NCI-H1105 treated with DMSO at 0.1 percent for 48 hours (cell line): ENCODE measurements at places on chromosomes 6 and 20.

GRCh38 chr6:134138226-134138975 lies 86.0 kb upstream of the SLC2A12 start:
- DNase-seq, result no peak

- DNase-seq, result no peak
Observed at GRCh38 chr20:32359633-32360332, 1.7 kb downstream of the ASXL1 start.

- no peak for DNase-seq
Observed at GRCh38 chr6:149761438-149761837, 11.9 kb downstream of the PCMT1 start.

- DNase-seq, result no peak
Observed at GRCh38 chr20:10610251-10610650, 63.5 kb downstream of the JAG1 start.

- DNase-seq, result no peak
Observed at GRCh38 chr6:127173156-127173940, 54.9 kb downstream of the RSPO3 start.

GRCh38 chr20:23517719-23518118 lies 26.8 kb downstream of the CST8 start:
- DNase-seq, result no peak

- DNase-seq, result no peak
Observed at GRCh38 chr6:1970151-1970561, 275.2 kb downstream of the GMDS start.

- DNase-seq, result no peak
Observed at GRCh38 chr20:17520583-17520982, 10.6 kb downstream of the BFSP1 start.

DNA sequence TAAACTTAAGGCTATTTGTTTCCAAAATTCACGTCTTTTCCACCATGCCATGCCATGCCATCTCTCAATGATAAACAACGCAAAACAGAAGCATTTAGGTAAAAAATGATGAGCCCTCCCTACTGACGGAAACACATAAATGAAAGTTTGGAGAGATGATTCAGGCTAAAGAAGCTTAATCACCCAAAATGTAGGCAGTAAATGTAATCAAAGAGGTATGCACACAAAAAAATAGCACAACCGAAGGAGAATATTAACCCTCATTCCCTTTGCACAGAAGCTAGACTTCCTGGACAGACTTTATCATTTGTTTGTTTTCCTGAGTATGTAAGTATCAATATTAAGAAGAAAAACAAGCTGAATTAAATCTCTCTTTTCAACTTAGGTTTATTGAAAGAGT lies 28.8 kb downstream of the DCDC2 start:
- DNase-seq, result no peak

GRCh38 chr20:34762031-34762555 lies 57.9 kb downstream of the TP53INP2 start:
- DNase-seq, result no peak

DNA sequence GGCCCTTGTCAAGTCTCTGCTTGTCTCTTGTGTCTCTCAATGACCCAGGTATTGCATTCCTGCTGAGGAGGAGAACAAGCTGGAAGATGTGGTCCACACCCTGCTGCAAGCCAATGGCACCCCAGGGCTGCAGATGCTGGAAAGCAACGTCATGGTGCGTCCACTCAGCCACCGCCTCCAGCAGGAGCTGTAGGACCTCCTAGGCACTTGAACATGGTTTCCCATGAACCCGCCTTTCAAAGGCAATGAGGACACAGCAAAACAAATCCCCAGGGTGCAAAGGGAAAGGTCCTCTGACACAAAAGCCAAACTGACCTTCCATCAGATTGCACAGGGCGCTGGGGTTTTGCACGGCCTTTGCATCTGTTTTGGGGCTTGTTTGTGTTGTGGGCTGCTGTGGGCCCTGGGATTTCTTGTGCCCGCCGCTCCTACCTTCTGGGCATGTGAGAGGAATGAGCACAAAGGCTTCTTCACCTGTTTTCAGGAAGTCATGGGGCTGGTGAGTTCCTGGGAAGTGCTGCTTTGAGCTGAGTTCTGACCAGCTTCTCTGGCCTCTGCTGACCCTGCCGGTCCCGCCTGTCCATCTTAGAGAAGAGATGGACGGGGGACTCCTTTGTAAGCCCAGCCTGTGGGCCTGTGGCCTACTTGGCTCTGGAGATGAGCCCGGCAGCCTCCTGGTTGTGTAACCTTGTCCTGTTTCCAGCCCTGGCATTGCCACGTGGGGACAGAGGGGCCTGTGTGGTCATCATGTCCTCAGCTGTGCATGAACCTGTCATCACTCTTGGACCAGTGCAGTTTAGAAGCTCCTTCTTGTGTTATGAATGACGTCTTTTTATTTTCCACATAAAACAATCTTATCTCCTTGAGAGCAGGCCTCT lies 151.3 kb downstream of the DTNBP1 start:
- no peak for DNase-seq

- DNase-seq, result no peak
Observed at GRCh38 chr20:48787861-48788375, 39.9 kb downstream of the PREX1 start.

DNA sequence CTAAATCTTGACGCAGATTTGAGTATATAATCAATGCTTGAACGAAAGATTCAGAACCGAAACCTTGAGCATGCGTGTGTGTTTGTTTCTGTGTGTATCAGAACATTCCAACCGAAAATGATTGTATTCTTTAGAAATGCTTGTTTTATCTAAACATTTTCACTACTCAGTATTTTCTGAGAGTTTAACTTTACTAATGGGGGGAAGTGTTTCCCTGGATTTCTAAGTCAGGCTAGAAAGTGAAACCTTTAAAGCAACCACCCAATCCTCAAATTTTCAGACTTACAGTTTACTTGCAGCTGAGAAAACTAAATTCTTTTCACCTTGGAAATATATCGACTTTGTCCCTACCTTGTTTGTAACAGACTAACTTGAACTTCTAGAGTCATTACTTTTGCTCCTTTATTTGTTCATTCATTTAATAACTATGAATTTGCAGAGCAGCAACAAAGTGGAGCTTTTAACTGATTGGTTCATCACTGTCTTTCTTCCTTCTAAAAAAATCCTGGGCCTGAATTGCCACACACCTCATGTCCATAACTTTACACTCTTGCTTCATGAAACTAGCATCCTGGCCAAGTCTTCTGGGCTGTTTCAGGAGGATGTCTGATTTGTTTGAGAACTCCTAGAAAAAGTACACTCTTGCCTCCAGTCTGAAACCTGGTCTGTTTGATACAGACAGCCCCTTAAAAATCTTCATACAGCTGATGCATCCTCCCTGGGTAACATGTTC lies 77.8 kb upstream of the XRN2 start:
- DNase-seq, result no peak

- DNase-seq, result no peak
Observed at GRCh38 chr20:50246367-50247195, 56.0 kb downstream of the CEBPB start.

DNA sequence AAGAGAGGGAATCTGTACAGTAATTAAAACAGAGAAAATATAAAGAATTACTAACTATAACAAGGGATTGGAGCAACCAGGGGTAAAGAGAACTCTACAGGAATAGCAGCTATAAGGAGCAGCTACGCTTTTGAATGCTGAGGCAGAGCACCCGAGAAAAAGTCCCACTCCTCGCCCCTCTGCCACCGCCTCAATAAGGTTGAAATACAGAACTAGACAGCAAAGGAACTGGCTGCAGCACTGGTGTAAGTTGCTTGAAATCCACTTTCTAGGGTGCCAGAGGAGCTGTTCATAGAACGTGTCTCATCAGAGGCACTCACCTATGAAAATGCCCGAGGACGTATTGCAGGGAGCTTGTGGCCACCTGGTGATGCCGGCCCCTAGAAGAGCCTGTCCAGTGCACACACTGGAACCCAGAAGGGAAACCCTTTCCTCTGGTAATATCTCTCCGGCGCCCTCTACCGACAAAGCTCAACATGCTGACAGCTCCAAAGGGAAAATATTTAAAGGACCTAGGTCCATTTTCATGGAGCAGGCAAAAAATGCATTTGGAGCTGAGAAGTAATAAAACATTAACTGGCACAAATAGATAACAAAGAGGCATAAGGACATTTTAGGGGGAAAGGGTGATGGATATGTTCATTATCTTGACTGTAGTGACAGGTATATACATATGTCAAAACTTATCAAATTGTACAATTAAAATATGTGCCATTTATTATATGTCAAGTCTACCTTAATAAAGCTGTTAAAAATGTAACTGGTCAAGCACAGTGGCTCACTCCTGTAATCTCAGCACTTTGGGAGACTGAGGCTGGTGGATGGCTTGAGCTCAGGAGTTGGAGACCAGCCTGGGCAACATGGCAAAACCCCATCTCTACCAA lies 137.4 kb upstream of the HDAC2 start:
- peak; percentile 26 for DNase-seq

DNA sequence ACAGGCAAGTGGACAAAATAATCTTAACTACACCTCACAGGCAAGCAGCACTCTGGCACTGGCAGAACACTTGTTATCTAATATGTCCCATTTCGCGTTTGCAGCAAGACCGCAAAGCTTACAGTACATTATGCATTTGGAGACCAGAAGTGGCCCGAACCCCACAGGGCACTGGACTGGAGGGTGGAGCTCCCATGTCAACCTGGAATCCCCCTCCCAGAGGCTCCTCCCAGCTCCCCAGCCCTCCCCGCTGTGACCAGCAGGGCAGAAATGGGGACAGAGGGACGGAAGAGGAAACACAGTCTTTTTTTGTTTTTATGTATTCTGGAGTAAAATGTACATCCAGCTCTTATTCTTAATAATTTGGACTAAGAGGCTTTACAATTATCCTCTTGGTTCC lies 263.7 kb downstream of the SMOC2 start:
- DNase-seq, result no peak

GRCh38 chr6:8579372-8579771 lies 144.0 kb upstream of the SLC35B3 start:
- no peak for DNase-seq

GRCh38 chr6:68279793-68280557 lies 355.1 kb upstream of the ADGRB3 start:
- no peak for DNase-seq

GRCh38 chr6:53992522-53992921 lies 118.7 kb upstream of the MLIP start:
- DNase-seq, result no peak

DNA sequence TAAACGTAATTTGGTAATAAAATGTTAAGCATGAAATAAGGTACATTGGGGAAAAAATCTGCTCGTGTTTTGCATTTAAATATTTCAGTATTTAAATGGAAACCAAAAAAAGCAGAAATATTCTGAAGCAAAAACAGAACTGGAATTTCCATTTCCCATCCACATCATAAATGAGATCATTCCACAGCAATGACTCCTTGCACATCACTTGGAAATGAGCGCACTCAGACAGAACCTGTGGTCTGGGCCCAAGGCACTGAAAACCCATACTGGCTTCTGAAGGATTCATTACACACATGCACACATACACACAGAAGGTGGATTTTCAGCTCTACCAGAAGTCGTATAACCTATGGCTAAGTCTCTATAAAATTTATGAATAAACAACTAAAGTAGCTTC lies 174.8 kb downstream of the IBTK start:
- DNase-seq, result peak; percentile 65

- DNase-seq, result no peak
Observed at GRCh38 chr20:56788041-56788670, 159.1 kb downstream of the TFAP2C start.

DNA sequence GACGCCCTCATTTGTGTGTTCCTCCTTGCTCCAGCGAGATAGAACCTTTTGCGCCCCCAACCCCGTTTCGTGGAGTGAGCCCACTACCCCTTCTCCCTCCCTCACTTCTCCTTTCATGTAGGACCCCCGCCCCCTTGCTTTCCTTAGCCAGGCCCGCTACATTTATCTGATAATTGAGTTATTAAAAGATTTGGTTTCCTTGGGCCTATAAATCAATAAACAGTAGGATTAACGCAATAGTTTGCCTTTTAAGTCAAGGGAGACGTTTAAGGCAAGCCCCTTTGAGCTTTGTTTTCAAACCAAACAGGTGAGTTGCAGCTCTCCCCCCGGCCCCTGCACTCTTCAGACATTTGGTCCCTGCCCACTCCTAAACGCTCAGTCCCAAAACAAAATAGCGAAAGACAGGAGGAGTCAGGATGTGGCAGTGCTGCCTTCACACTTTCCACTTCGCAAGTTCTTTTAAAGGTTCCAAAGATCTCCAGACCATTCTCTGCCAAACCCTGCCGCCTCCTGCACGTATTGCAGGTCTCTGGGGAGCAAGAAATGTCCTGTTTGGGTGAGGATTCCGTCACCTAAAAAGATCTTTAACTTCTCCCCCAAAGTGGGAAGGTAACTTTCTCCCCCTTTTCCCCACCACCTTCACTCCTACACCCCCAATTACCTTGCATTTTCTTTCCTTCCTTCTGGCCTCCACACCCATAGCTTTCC lies 27.6 kb downstream of the TFAP2B start:
- no peak for DNase-seq

DNA sequence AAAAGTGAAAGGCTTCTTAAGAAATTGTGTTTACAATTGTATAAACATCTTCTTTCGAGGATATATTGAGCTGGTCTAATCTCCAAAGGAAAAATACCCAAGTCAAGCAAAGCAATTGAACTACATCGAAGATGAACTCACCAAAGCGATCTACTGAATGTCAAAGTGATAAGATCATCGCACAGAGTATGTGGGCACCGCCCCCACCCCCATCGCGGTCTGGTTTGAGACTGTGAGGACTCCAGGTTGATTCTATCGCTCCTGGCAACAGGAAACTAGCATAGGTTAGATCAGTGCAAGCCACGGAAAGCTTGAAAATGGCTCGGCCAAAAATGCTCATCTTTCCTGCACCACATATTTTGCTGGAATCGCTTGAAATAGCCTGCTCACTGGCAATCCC lies 133.2 kb upstream of the RPS6KA2 start:
- no peak for DNase-seq

DNA sequence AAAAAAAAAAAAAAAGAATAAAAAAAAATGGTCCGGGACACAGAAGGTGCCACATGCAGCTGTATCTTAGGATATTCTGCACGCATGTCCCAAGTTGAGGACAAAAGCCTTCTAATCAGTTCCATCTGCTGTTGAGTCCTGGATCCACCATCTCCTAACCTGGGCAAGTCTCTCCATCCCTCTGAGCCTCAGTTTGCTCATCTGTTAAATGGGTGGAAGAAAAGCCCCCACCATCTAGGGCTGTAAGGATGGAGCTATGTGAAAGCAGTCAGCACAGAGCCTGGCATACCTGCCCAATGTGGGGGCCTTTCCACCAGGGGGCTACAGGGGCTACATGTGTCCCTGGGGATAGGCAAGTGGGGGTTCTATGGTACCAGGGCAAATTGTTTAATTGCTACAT lies 208.4 kb downstream of the ZMYND8 start:
- no peak for DNase-seq

DNA sequence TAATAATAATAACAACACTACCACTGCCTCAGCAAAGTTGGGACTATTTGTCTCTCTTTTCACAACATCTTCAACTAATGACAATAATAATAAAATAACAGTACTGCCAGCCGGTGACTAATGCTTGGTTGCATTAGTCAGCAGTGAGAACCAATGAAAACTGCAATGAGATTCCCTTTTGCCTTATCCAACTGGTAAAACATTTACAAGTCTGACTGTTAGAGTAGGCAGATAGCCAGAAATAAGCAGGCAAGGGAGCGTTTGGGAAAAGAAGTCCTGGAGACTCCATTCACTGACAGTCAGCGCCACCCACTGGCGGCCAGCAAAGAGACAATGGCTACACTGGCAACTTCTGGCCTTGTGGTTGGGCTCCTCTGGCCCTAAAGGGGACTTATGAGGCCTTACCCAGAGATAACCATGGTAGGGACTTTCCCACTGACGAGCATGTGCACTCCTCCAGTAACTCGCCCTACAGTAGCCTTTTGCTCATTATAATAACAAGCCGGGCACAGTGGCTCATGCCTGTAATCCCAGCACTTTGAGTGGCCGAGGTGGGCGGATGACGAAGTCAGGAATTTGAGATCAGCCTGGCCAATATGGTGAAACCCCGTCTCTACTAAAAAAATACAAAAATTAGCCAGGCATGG lies 3.4 kb upstream of the NSFL1C start:
- peak; percentile 40 for DNase-seq
